ENCODE measurements at places on chromosomes 12 and 14. TPM values are rescaled to one million over a fixed set of nuclear protein-coding genes. Genes with fewer than 3 reads are reported as not detected.

DNA sequence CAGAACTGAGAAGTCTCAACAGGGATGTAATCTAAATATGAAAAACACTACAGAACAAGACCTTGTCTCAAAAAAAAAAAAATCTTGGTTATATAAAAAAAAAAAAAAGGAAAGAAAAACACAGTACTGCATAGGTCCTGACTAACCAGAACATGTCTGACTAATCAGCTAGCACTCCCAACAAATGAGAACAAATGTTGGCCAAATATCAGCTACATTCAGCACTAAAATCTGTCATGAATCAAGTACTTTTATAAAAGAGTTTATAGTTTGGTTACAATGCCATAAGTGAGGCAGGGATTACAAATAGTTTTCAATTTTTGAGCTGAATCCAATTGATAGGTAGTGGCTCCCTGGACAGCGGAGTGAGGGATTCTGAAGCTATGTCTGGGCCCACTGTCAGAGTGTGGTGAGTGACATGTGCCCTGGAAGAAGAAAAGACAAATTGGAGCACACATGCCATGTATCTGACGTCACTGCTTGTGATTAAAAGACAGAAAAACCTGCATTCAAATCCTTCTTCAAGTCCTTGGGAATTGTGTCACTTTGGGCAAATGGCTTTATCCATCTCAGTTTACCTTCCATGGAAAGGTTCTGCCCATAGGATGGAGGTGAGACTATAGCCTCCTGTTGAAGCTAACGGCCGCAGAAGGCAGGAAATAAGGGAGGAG is 5.6 kb upstream of the FAM234B start:
- H3K36me3 ChIP-seq = no peaks in the 10 kb centered on the region
- H3K27ac ChIP-seq = no peak overlapping the region
- no peaks in the 10 kb centered on the region for H3K27me3 ChIP-seq
- H3K4me3 ChIP-seq = no peak overlapping the region
- no peak for DNase-seq

DNA sequence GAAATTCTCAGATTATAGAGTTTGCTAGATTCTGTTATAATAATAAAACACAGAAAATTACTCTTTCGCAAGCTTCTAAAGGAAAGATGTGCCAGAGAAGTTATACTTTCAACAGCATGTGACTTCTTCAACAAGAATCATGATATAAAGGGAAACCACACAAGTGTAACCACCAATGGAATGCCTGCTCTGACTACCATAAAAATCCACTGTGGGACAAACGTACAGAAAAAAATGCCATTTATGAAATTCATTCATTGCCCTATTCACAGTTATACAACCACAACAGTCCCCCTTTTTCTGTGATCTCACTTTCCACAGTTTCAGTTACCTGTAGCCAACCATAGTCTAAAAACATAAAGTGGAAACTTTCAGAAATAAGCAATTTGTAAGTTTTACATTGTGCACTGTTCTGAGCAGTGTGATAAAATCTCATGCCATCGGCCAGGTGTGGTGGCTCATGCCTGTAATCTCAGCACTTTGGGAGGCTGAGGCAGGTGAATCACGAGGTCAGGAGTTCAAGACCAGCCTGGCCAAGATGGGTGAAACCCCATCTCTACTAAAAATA is 3.2 kb downstream of the CATSPERB start:
- H3K36me3 ChIP-seq = no peaks in the 10 kb centered on the region
- H3K27me3 ChIP-seq = no peaks in the 10 kb centered on the region
- no peak overlapping the region for H3K27ac ChIP-seq
- DNase-seq = no peak
- H3K4me3 ChIP-seq = no peak overlapping the region

DNA sequence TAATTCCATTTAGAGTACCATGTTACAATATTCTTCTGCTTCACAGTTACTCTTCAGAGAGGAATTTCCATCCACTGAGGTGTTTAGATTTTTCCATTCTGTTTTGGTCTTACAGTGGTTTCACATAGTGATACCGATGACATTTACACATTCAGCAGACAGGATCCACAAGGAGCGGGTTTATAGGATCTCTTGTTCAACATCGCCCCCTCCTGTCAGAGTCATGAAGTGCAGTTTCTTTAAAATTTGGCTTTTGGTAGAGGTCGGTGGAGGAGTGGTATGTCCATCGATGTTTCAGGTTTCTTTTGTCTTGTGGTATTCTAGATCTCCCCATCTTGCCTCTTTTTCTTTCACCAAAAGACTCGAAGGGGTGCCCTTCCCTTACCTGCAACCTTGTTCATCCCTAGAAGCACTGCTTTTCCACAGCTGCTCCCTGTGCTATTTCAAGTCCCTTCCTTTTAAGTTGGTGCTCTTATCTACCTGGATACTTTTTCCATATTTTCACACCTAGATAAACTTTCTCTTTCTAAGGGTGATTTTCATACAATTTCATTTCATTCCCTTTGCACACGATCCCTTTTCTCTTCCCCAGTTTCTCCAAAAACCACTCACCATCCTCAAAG is 181.3 kb downstream of the ITPR2 start:
- H3K36me3 ChIP-seq = peaks cover 74% of the 10 kb centered on the region
- no peak overlapping the region for H3K4me3 ChIP-seq
- H3K4me1 ChIP-seq = no peaks in the 10 kb centered on the region

- no peak overlapping the region for H3K4me3 ChIP-seq
- H3K27me3 ChIP-seq = no peaks in the 10 kb centered on the region
- no peaks in the 10 kb centered on the region for H3K36me3 ChIP-seq
Observed at GRCh38 chr14:61091657-61092273, 110.7 kb downstream of the SLC38A6 start.

GRCh38 chr12:72578327-72578726 is 306.2 kb downstream of the TRHDE start:
- no peak overlapping the region for H3K4me3 ChIP-seq
- H3K4me1 ChIP-seq = no peaks in the 10 kb centered on the region
- H3K27ac ChIP-seq = no peak overlapping the region

The HOXC10 gene
- not detected for polyA plus RNA-seq

The TPPP2 gene
- not detected for polyA plus RNA-seq

The C12orf50 gene
- not detected for polyA plus RNA-seq

Measured in immature natural killer cell (primary cell).